Neural progenitor cell (in vitro differentiated cells): ENCODE measurements at places on chromosomes 7 and 10.

DNA sequence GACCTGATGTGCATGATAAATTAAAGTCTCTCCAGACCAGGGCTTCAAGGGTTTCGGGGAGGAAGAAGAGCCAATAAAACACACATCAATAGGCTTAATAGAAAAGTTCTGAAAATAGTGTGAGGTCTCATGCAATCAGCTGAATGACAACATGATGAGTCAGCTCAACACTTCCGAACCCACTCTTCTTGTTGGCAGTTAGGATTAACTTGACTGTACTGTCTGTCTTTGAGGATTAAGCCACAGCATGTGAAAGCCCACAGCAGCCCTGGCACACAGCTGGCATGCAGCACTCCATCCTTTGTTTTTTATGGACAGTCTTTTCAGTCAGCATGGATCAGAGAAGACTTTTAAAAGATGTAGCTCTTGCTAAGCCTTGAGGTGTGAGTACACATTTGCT lies 526.9 kb upstream of the VSTM2A start:
- no peaks in the 10 kb centered on the region for H3K36me3 ChIP-seq
- no peak overlapping the region for H3K4me3 ChIP-seq
- no peaks in the 10 kb centered on the region for H3K27me3 ChIP-seq
- no peaks in the 10 kb centered on the region for H3K4me1 ChIP-seq

DNA sequence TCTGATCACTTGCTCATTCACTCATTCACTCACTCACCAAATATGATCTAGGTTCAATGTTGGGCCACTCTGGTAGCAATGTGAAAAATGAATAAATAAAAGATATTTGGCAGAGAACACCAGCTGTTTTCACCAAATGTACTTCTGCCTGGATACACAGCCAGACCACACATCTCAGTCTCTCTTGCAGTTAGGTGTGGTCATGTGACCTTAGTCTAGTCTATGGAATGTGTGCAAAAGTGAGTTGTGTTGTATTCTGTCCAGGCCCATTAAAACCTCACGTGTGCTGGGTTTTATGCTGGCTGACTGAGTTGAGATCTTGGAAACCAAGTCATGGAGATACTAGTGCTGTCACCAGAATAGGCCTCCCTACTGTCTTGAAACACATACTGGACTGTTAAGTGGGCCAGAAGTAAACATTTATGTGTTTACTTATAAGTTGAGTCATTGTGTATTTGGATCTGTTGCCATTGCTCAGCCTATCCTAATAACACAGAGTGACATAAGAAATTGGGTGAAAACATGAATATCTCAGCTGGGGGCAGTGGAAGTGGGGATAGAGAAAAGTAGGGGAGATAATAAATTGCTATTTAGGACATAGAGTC lies 145.5 kb downstream of the PTEN start:
- no peak overlapping the region for H3K27ac ChIP-seq
- no peaks in the 10 kb centered on the region for H3K27me3 ChIP-seq
- H3K4me3 ChIP-seq = no peak overlapping the region
- no peak for DNase-seq
- no peaks in the 10 kb centered on the region for H3K4me1 ChIP-seq
- H3K36me3 ChIP-seq = no peaks in the 10 kb centered on the region

DNA sequence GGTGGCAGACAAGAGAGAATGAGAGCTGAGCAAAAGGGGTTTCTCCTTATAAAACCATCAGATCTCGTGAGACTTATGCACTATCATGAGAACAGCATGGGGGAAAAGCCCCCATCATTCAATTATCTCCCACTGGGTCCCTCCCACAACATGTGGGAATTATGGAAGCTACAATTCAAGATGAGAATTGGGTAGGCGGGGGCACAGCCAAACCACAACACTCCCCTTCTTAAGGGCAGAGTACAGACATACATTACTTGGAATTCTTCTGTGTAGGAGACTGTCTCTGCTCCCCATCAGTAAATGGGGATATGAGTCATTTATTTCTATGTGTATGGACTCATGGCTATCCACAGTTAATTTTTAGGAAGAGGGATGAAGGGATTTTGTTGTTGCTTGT lies 31.2 kb downstream of the FAM171A1 start:
- H3K4me1 ChIP-seq = peaks cover 5% of the 10 kb centered on the region
- H3K4me3 ChIP-seq = no peak overlapping the region
- H3K36me3 ChIP-seq = no peaks in the 10 kb centered on the region
- H3K27me3 ChIP-seq = no peaks in the 10 kb centered on the region

DNA sequence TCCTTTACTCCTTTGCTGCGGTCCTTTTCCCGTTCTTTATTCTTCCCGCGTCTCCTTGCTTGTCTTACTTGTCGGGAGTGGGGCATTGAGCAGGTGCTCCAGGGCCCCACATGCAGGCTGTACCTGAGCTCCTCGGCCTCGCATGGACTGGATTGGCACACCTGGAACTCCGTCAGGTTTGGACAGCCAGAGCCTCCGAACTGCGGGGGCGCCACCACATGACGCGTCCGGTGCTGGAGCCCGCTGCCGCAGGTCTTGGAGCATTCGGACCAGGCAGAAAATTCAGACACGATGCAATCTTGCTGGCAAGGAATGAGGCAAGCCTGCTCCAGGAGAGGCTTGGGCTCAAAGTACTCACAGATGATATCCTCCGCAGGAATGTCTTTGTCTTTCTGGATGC lies 195.7 kb downstream of the THSD7A start:
- H3K4me3 ChIP-seq = no peak overlapping the region
- no peaks in the 10 kb centered on the region for H3K27me3 ChIP-seq
- no peak for DNase-seq

DNA sequence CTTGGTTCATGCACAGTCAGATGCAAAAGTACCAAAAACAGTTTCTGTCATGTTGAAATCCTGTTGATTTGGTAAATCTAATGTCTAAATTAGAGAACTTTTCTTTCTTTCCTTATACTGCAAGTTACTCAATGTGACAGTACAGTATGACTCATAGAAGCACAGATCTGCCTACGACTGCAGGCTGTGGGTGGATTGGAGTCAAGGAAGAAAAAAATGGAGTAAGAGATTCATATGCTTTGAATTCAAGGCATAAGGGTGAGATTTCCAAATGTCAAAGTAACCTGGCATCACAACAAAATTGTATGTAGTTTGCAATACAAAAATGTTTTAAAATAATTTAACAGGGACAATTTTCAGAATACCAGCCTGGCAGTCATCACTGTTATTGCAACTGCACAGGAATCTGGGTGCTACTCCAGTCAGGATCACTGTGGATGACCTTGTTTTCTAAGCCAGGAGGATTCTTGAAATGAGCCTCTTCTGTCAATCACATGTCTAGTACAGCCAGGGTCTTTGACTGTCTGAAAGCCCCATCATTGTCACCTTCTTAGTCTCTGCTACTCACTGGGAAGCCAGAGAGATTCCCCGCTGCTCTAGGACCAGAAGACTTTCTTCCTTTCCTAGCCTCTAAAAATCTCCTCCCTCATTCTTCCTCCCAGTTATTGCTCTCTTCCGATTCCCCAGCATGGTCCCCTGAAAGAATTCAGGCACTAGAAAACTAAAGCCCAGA lies 83.6 kb downstream of the CD36 start:
- no peaks in the 10 kb centered on the region for H3K36me3 ChIP-seq
- H3K27me3 ChIP-seq = no peaks in the 10 kb centered on the region
- H3K4me1 ChIP-seq = peaks cover 16% of the 10 kb centered on the region
- peak; percentile 29 for DNase-seq

DNA sequence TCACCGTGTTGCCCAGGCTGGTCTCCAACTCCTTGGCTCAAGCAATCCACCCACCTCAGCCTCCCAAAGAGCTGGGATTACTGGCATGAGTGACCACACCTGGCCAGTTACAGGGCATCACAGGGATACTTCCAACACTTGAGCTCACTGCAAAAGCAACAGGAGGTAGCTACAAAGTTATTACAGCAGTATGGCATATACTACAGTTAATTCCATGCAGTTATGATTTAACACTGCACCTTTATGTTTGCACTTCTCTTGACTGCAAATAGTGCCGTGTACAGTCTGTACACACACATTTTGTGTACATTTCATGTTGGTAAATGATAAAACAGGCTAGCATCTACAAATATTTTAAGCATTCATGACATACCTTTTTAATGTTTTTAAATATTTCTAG lies 21.3 kb downstream of the SRPK2 start:
- no peak for DNase-seq
- no peaks in the 10 kb centered on the region for H3K4me1 ChIP-seq
- no peak overlapping the region for H3K27ac ChIP-seq
- no peaks in the 10 kb centered on the region for H3K27me3 ChIP-seq
- no peak overlapping the region for H3K4me3 ChIP-seq

GRCh38 chr7:30348083-30348560 lies 63.7 kb downstream of the ZNRF2 start:
- H3K27ac ChIP-seq = no peak overlapping the region
- DNase-seq = no peak
- H3K4me3 ChIP-seq = no peak overlapping the region
